ENCODE measurements at places on chromosomes 3 and 15.

GRCh38 chr3:195893516-195893915, 14.8 kb downstream of the TNK2 start:
- DNase-seq = no peak

GRCh38 chr3:22228705-22229104, 477.7 kb upstream of the ZNF385D start:
- DNase-seq = no peak

GRCh38 chr15:49758856-49759255, 138.0 kb downstream of the DTWD1 start:
- DNase-seq = no peak

- no peak for DNase-seq
Measured at GRCh38 chr15:82014989-82015388, 30.8 kb downstream of the MEX3B start.

- no peak for DNase-seq
Measured at GRCh38 chr15:23835953-23836352, 148.8 kb upstream of the NDN start.

GRCh38 chr3:5126586-5126985, 4.5 kb downstream of the ARL8B start:
- peak; percentile 51 for DNase-seq

DNA sequence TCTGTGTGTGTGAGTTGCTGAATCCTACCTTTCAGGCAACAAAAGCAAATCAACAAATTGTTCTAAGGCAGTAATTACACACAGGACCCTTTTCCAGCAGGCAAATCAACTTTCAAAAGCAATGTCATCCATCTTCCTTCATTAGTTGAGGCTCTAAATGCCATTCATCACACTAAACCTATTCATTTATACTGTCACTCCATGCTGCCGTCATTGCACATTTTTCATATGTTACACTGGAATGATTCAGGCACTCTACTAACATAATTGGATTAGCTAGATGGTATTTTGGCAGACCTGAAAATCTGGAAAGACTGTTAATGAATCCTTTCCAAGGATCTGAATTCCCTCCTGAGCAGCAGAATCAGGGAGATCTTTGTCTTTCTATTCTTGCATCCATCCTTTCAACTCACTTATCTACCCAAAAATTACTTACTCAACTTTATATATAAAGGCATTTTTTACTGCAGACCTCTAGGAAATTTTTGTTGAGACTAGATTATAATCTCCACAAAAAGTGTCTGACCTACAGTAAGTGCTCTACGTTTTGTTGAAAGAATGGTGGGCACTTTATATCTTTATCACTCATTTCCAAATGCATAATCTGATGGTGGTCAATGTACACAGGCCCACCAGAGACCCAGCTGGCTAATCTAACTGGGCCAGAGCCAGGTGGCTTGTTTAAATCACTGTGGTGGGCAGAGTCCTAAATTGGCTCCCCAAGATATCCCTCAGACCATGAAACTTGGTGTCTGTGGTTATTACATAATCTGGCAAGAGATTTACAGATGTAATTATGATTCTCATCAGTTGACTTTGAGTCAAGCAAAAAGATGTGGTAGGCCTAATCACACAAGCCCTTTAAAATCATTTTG, 25.0 kb downstream of the MIX23 start:
- no peak for DNase-seq

- DNase-seq = no peak
Measured at GRCh38 chr3:117748131-117748530, 1038.6 kb downstream of the TUSC7 start.

DNA sequence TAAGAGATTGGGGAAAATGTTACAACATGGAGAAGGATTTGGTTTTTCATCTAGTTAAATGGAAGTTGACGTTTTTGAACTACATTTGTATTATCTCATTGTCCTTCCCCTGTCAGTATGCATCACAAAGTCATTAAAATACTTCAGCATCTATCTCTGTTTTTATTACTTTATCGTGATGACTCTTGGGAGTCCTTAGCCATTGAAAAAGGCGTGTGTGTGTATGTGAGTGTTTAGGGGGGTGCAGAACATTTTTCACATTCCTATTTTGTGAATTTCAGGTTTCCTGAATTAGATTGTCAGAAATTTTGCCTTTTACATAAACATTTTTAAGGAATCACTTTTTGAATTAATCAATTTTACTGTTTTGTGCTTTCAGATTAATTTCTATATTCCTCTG, 360.6 kb upstream of the SGO1 start:
- no peak for DNase-seq

DNA sequence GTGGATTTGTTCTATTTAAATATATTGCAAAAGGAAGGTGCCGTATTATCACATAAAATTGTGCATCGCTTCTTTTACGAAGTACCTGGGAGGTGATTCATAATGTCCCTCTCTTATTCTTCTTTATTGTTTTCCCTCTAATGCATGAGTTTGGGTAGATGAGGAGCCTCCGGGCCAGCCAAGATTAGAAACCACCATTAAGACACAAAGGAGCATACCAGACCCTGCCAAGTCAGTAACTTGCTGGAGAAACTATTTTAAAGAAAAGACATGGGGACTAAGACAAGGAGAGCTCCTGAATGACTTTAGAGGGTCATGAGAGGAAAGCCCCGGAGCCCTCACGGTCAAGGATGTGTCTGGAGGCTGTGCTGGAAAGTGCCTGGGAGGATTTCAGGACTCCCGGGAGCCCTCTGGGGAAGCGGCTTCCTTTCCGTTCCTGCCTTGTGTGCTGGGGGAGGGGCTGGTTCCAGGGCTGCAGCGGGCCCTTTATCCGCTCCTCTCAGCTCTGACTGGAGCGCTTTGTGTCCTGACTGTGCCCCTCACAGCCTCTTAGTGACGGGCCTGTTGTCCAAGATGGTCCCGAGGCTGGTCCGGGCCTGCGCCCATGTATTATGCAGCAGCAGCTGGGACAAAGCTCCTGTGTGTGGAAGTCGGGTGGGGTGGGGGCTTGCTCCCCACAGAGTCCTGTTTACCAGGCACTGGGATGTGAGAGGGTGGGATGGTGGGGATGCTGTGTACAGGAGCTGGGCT, 35.7 kb downstream of the CORO2B start:
- DNase-seq = no peak

DNA sequence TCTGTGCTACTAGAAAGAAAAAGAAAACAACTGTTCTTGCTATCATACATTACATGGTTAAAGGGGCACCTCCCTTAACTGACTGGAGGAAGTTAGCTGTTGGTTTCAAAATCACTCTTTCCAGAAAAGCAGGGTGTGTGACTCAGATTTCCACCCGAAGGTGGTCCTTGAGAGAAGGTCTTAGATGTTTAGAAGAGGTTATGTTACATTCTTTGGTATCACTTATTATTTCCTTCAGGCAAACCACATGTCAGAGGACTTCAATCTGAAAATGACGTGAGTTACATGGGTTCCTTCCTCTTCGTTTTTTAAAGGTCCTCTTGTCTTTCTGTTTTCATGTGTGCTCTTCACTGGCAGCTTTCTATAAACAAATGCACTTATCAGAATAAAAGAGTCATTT, 307.9 kb upstream of the CBLB start:
- peak; percentile 78 for DNase-seq

DNA sequence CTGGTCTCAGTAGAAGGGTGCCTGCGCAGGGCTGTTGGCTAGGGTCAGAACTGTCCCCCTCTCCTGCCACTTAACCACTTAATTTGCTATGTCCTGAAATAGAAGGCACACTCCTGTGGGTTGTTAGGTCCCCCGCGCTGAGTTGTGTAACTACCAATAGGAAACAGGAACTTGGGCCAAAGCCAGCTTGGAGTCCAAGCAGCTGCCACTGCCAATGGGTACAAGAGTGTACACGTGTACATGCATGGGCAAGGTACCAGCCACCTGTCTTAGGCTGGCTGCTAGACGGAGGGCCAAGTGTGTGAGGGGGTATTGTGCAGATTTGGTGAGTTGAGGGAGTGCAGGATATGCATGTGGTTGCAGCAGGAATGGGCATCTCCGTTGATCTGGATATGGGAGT, 29.7 kb upstream of the POLG start:
- peak; percentile 49 for DNase-seq

DNA sequence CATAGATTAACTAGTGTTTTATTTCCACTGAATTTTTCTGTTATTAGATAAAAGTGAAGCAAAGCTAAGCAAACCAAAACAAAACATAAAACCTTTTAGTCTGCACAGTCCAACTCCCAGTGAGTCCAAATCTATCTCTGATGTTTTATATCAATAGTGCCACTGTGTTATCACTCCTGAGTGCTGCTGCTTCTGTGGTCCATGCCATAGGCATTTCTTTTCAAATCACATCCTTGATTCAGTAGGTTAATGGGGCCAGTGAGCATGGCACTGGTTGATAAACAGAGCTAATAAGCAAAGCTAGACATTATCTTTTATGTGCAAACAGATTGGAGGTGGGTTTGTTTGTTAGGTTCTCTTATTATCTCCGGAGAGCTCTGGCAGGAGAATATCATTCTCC, 30.0 kb downstream of the RBMS3 start:
- DNase-seq = no peak

- no peak for DNase-seq
Measured at GRCh38 chr15:101388046-101388445, 93.0 kb upstream of the SNRPA1 start.

- DNase-seq = no peak
Measured at GRCh38 chr15:50117431-50118027, 1.5 kb downstream of the ATP8B4 start.
